Stimulated activated CD8-positive, alpha-beta memory T cell treated with anti-CD3 and anti-CD28 coated beads, Interleukin-4, amount 100 ng/mL, for 1 hour (primary cell): ENCODE measurements at places on chromosomes 3 and 15.

GRCh38 chr3:29582273-29582672 is 301.4 kb downstream of the RBMS3 start:
- DNase-seq = no peak

DNA sequence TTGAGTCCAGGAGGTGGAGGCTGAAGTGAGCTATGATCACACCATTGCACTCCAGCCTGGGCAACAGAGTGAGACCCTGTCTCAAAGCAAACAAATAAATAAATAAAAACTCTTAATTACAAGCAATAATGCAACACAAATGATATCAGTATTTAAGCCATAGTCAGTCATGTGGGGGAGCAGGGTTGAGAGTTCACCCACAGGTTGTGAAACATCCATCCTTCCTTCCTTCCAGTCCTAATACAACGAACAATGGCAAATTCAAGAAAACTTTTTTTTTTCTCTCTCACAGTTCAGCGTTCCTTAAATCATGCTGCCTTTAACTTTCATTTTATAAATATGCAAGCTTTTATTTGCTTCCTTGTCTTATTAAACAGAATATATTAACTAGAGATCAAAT is 24.1 kb downstream of the ZNF592 start:
- DNase-seq = no peak

DNA sequence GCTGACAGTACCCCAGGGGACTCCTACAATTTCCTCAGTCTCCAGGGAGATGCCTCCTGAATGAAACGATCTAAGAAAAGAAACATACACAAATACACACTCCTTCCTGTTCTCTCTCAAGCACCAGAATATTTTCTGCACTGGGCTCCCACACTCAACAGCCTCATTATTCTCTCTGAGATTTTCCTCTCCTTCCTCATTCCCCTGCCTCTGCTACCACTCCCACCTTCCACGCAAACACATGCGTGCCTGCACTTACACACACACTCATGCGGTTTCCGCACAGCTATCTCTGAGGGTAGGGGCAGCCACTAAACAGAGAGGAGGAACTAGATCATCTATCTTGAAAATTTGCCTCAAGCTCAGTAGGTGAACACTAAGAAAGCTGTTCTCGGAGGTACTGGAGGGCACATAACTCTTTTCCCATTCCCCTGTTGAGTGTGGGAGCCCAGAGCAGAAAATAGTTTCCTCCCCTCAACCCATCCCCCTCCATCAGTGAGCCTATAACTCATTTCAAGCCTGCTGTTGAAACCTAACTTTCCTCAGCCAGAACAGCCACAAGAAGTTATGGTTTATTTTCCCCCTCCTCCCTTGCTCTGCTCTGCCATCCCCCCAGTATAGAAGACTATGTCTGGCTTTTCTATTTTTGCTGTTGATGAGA is 30.5 kb upstream of the TIPARP start:
- no peak for DNase-seq

DNA sequence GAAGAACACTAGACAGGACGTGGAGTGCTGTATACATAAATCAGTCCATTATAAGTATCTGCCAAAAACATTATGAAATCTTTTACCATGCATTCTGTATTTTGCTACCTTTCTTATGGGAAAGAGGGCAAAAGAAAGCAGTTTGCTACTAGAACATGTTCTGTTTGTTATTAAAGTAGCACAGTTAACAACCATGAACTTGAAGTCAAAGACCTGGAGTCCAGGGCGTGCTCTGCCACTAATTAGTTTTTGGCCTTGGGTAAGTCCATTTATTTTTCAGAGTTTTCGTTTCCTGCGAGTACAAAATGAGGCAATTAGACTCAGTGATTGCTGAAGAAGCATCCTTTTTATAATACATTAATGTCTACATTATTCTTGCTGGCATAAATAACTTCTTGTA is 143.3 kb upstream of the AGTR1 start:
- DNase-seq = no peak

GRCh38 chr3:13494463-13495350 is 14.6 kb downstream of the HDAC11 start:
- DNase-seq = no peak

GRCh38 chr15:82812994-82813393 is 3.6 kb downstream of the WHAMM start:
- no peak for DNase-seq

- no peak for DNase-seq
These were observed 4.0 kb downstream of the HES1 start for GRCh38 chr3:194139814-194140391.

DNA sequence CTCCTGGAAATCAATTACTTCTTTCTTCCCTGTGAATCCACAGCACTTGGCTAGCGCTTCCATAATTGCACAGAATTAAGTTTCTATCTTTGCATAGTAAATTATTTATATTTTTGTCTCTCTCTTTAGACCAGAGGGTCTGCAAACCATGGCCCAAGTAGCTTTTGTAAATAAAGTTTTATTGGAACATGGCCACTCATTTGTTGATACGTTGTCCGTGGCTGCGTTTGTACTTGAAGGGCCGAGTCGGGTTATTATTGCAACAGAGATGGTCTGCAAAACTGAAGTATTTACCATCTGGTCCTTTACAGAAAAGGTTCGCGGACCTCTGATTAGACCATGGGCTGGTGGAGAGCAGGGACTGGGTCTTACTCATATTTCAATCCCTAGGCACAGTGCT is 102.5 kb downstream of the RPLP1 start:
- no peak for DNase-seq

- no peak for DNase-seq
These were observed 389.3 kb downstream of the IL20RB start for GRCh38 chr3:137347132-137347531.

DNA sequence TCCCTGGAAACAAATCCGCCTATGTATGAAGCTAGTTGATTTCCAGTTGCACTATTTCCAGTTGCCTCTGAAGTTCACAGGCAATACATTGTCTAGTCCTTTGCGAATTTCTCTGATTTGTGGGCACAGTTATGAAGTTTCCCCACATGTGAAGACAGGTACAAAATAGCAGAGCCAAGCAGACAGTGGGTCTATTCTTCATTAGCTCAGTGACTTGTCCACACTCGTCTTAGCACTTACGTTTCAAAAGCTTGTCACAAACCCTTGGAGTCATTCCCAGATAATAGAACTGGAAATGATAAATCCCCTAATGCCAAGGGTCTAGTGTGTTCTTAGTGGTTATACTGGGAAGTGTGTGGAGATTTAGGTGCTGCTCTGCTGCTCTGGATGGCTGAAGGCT is 14.5 kb downstream of the SRPRB start:
- no peak for DNase-seq

GRCh38 chr3:108959017-108959416 is 5.3 kb upstream of the GUCA1C start:
- no peak for DNase-seq

DNA sequence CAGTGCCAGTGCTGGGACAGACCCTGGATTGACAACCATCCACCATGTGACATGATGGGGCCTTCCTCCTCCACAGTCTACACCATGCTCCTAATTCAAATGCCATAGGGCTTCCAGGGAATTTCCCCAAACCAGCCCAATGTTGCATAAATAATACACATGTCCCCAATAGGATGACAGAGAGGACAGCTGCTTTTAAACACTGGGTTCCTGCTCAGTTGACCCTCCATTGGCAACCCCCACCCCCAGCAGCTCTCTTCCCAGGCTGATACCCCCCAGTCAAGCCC is 28.3 kb upstream of the ATP2B2 start:
- DNase-seq = no peak

- no peak for DNase-seq
These were observed 10.6 kb upstream of the KIF23 start for GRCh38 chr15:69403594-69403993.

GRCh38 chr3:183149915-183150750 is 12.4 kb downstream of the LAMP3 start:
- DNase-seq = no peak

- no peak for DNase-seq
These were observed 328.0 kb downstream of the FOXP1 start for GRCh38 chr3:71255498-71255897.

DNA sequence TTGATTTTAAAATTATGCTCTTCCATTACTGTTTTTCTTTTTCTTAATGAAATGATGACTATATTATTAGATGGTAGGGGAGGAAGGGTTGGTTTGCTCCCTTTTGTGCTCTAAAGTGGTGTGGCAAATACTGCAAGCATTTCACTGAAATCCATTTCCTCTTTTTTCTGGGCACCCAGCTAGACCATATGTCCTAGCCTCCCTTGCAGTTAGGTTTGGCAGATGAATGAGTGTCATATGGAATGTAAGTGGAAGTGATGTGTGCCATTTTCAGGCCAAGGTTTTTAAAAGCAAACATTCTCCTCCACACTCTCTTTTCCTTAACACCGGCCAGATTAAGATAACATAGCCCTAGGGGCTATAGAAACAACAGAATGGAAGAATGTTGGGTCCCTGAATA is 363.0 kb downstream of the FGF12 start:
- DNase-seq = no peak

GRCh38 chr15:47974724-47975123 is 146.1 kb upstream of the SLC24A5 start:
- no peak for DNase-seq

DNA sequence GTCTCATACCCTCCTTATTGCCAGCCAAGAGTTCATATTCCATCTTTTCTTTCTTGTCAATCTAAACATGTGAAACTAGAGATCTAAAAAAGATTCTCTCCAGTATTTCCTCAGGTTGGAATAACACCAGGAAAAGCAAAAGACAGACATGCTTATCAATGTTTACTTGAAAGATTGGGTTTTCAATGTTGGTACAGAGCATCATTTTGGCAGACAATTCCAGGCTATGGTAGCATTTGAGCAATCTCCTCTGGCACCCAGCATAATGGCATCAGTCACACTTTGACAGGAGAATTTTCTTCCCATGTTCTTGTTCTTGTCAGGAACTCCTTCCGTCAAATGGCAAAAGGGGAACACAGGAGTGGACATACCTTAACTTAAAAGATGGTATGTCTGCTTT is 61.0 kb upstream of the RARB start:
- DNase-seq = no peak

DNA sequence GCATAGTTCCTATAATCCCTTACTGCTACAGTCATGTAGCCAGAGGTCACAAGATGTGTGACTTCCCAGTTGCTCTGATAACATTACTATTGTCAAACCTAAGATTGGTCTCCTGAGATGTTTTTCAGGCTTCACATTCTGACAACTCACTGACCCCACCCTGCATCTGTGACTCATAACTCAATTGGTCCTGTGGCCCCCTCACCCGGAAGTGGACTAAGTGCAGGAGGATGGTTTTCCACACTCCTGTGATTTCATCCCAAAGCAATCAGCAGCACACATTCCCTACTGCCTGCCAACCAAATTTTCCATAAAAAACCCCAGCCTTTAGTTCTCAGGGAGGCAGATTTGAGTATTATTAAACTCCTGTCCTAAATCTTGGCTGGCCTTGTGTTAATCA is 564.9 kb upstream of the ZNF385D start:
- DNase-seq = no peak

DNA sequence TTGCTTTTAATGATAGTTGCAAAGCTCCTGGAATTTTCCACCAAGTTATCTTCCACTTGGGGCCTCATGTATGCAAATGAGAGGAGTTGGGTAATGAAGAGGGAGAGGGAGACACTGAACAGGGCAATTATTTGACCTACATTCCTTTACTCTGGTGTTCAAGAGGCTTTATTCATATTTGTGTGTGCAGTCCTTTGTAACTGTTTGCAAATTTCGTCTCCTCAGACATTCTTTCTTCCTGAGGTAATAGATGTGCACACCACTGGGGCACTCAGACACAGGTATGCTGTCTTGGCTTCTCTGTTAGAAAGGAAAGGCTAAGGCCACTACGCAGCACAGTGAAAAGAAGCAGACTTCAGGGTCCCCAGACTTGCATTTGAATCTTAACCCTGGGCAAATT is 189.7 kb upstream of the IL12A start:
- no peak for DNase-seq

DNA sequence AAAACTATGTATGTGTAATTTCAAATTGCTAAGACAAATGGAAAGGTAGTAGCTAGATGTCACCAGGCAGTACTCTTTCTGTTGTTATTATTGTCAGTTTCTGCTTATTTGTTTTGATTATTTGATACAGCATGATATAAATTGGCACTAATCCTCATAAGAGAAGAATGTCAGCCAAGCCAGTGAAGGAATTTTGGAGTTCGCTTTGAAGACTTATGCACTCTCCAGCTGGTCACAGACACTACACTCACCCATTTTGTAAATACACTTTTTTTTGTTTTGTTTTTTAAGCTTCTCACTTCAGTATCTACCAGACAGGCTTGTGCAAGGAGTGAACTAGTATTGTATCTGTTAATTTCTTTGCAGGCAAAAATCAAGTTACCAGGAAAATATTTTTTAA is 180.2 kb upstream of the TTC14 start:
- DNase-seq = no peak

DNA sequence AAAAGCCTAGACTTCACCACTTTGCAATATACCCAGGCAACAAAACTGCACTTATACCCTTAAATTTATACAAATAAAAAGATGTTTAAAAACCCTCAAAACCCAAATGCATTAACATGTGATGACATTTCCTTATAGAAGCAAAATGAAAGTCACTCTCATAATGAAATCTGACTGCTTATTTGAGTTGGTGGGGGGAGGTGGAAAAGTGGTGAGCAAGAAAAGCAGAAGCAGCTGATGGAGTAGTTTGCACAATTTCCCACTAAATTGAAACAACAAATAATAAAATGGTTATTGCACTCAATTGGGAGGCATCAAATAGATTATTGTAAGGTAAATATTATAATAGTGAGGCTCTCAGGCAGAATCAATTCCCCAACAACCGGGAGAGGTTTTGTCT is 54.0 kb upstream of the GADL1 start:
- no peak for DNase-seq

GRCh38 chr3:114660808-114661207 is 367.0 kb downstream of the TIGIT start:
- no peak for DNase-seq

GRCh38 chr3:12869035-12869621 is 27.8 kb upstream of the RPL32 start:
- DNase-seq = no peak

- no peak for DNase-seq
These were observed 108.1 kb upstream of the ABHD17C start for GRCh38 chr15:80587007-80587406.

- no peak for DNase-seq
These were observed 461.3 kb upstream of the RASGRP1 start for GRCh38 chr15:39025881-39026280.

GRCh38 chr15:80106051-80106450 is 46.6 kb downstream of the ZFAND6 start:
- DNase-seq = no peak

GRCh38 chr3:129618186-129618820 is 11.8 kb upstream of the PLXND1 start:
- DNase-seq = no peak

GRCh38 chr3:151916781-151917180 is 43.3 kb downstream of the SUCNR1 start:
- DNase-seq = no peak

- DNase-seq = no peak
These were observed 29.5 kb downstream of the ESYT3 start for GRCh38 chr3:138463724-138464490.
